ENCODE measurements at places on chromosomes 2 and 18.

DNA sequence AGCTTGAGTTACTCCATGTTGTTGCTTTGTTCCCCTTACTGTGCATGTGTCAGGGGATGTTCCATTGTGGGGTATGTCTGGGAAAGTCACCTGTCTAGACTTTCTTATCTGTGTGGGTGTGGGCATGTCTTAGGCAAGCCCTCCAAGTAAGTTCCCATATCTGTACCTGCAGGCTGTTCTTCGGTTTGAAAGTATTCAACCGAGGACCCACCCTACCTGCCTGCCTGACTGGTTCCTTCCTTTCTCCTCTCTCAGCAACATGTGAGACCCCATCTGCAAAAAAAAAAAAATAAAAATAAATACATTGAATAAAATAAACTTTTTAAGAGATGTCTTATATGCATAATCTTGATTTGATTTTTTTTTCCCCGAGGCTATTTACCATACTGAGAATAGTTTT, 622.7 kb downstream of the TDRD15 start:
- no peak for DNase-seq

DNA sequence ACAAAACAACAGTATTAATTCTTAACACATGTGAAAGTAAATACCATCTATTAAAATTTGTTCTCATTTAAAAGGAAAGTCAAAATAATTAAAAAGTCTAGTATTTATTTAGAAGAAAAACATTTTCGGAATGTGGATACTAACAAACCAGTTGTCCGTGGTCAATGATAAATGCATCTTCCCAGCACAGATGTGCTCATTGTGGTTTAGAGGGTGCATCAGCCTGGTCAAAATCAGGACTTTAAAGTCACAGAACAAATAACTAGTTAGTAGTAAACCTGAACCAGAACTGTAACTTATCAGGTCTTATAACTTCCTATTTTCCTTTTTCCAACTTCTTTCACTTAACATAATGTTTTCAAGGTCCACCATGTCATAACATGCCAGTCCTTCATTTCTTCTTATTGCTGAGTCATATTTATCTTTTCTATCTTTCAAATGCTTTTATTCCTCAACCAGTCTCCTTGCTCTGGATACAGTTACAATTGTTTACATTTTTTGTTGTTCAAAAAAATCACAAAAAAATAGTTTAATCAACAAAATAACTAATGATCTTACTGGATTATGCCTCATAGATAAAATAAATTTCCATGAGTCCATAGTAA, 55.8 kb downstream of the ID2 start:
- DNase-seq = no peak

- no peak for DNase-seq
Observed at GRCh38 chr2:151756820-151757219, 22.5 kb upstream of the NEB start.

DNA sequence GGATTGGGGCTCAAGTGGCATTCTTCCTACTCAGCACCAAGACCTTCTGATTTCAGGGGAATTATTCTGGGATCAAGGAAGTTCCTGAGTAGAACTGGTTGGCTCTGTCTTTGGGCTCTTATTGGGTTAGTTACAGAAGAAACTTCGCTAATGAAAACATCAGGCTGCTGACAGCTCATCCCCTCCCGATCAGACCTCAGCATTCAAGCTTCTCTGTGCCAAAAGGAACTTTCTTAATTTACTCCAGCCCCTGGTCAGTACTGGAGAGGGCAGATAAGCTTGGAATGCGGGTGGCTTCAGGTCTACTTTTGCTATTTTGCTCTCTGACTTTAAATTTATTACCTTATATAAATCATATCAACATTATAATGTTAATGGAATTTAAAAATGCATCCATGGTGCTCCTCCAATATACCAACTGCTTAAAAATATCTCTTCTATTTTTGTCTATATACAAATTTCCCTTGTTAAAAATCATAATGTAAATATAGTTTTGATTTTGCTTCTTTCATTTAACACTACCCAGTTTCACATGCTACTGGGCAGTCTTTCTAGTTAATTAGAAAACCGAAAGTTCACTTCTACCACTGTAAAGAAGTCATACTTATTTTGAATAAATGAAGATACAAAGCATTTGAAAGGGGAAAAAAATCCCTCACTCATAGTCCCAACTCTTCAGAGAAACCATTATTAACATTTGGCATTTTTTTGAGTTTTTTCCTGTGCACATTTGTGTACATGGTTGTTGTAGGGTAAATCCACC, 34.4 kb downstream of the PCARE start:
- no peak for DNase-seq
